ENCODE measurements at places on chromosomes 5 and 9.

- no peak for DNase-seq
These were observed 216.8 kb upstream of the PIK3R1 start for GRCh38 chr5:67998709-67999261.

DNA sequence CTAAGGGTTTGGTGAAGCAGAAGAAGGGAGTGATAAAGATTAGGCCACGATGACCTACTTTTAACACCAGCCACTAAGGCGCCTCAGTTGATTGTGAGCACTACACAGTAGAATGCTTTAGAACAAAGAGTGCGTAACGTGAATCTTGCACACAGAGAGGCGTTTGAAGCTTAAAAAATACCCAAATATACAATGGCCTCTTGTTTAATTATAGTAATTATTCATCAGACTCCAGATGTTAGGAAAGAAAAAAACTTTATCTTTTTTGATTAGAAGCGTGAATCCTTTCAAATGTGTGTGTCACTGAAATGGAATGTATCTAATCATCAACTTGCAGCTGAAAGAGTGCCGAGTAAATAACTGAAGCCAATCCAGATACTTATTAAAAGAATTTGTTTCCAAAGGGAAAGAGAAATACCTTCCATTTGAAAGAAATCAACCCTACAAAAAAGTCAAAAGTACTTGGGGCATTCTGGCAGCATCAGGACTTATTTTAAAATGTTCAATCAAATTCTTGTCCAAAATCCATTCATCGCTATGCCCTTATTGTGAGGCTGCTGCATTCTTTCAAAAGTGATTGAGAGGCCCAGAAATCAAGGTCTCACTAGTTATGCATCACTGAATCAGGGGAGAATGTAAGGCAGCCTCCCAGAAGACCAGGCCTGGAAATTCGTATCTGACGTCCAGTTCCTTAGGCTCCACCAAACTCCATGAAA lies 337.5 kb downstream of the ZNF608 start:
- DNase-seq: no peak

- DNase-seq: no peak
These were observed 31.5 kb downstream of the CNTLN start for GRCh38 chr9:17166346-17166745.

GRCh38 chr9:8750639-8751051 lies 951.1 kb upstream of the DMAC1 start:
- DNase-seq: no peak

DNA sequence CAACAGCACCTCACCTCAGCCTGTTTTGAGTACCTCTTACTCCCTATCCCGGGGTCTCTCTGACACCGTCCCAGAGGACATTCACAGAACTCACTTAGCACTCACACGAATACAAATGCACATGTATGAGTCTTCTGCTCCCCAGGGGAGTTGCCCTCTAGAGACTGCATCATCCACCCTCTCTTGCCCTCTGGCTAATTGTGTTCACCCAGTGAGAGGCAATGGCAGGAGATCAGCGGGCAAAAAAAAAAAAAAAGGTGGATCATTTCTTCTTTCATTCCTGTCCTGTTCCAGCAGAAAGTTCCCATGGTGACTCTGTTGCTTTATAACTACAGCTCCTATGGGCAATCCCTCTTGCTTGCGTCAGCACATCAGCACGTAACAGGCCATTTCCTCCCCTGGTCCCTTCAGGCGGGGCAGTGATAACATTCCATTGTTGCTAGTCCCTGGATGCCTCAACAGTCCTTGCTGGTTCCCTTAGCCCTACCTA lies 23.5 kb upstream of the SNX2 start:
- DNase-seq: no peak

DNA sequence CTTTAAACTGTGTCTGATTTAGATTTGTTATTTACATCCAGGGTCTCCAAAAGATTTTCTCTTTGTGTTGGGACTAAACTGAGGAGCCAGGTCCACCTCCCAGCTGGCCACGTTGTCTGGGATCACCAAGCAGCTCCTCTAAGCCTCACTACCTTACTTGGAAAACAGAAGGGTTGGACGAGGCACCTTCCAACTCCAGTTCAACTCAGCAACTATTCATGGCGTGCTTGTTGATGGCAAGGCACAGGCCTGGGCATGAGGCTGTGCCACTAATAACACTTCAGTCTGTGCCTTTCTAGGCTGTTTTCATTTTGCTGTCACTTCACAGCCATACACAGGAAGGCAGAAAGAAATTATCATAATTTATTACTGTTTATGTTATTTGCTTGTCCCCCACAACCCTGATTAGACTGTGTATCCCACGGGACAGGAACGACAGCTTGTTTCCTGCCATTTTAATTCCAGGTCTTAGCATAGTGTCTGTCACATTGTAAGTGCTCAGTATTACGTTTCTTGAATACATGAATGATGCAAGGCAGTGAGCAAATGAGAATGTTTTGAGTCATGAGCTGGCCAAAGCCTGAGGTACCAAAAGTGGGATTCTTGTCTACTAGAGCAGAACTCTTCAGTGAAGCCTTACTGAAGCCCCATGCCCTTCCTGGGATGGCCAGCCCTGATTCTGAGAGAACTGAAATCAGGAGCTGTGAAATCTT lies 125.8 kb downstream of the GALNT10 start:
- DNase-seq: no peak

- peak; percentile 54 for DNase-seq
These were observed 75.4 kb downstream of the STK32A start for GRCh38 chr5:147310059-147310704.

GRCh38 chr5:2166979-2167377 lies 284.3 kb upstream of the IRX4 start:
- no peak for DNase-seq

GRCh38 chr9:21744841-21745240 lies 57.6 kb upstream of the MTAP start:
- DNase-seq: no peak

GRCh38 chr9:126128494-126129142 lies 198.0 kb upstream of the MVB12B start:
- DNase-seq: no peak
